T47D (cell line): ENCODE measurements at places on chromosomes 12 and 14.

GRCh38 chr12:77377116-77377515 is 311.7 kb upstream of the E2F7 start:
- DNase-seq: no peak

GRCh38 chr14:53378142-53378541 is 225.0 kb upstream of the DDHD1 start:
- DNase-seq: no peak

- DNase-seq: no peak
Measured at GRCh38 chr12:13154831-13155230, 41.7 kb upstream of the EMP1 start.

- peak; percentile 58 for DNase-seq
Measured at GRCh38 chr12:24596768-24597388, 352.0 kb downstream of the BCAT1 start.

- no peak for DNase-seq
Measured at GRCh38 chr14:53814392-53814791, 142.2 kb downstream of the BMP4 start.

DNA sequence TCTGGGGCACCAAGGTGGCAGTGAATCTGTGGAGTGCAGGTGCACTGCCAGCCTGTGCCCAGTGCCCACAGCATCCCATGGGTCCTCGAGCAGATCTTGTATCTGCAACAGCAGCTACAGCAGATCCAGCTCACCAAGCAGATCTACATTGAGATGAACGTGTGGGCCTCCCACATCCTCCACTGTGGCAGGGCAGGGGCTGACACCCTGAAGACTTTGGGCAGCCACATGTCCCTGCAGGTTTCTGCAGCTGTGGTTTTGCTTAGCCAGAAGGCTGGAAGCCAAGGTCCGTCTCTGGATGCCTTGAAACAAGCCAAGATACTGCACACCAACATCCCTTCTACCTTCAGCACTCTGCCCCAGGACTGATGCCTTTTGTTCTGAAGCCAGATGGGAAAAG is 338.8 kb upstream of the OR4E1 start:
- no peak for DNase-seq

- no peak for DNase-seq
Measured at GRCh38 chr12:101714877-101715444, 17.5 kb downstream of the CHPT1 start.

DNA sequence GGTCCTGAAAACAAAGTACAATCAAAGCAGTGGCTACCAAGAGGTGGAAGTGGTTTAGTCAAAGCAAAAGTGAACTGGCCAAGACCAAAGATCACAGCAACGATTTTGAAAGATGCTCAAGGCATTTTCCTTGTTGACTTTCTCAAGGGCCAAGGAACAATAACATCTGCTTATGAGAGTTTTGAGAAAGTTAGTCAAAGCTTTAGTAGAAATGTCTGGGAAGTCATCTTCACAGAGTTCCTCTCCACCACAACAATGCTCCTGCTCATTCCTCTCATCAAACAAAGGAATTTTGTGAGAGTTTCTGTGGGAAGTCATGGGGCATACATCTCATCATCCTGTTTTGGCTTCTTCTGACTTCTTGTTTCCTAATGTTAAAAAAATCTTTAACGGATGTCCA is 80.1 kb downstream of the PLEKHA5 start:
- no peak for DNase-seq

GRCh38 chr14:95292660-95293425 is 26.9 kb downstream of the CLMN start:
- no peak for DNase-seq

GRCh38 chr12:119060847-119061796 is 79.8 kb downstream of the SRRM4 start:
- DNase-seq: peak; percentile 84

DNA sequence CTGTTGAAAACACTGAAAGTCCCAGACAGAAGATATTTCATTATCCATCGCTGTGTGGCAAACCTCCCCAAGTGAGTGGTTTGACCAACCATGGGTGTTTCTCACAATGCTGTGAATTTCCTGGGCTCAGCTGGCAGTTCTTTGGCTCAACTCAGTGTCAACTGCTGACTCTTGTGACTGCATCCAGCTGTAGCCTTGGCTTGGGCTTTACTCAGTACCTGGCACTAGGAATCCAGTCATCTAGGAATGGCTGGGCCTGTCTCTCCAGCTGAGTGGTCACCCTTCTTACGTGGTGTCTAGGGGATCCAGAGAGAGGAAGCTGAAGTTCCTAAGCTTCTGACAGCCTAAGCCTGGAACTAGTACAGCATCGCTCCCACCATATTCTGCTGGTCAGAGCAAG is 80.7 kb upstream of the PSMC1 start:
- DNase-seq: no peak

DNA sequence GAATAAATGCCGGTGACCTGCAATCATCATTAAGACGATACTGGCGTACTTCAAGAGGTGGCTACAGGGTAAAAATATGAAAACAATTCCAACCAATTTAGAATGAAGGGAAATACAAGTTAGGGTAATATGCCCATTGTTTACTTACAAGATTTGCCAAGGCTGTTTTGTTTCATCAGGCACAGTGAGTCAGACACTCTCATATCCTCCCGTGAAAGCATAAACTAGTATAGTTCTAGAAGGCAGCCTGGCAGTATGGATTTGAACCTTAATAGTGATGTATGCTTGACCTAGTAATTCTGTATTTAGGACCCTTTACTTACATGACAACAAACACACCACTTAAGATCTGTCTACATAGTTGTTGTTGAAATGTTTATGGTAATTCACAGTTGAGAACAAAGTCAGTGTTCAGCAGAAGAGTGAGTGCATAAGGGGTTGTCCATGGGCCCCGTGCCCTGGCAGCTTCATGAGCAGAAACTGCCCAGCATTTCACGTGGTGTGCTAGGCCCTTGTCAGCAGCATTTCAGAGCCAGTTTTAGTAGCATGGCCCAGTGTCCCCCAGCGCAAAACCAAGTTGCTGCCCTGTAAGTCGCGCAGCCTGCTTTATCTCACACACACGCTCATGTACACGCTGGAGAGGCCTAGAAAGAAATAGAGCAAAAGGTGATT is 80.8 kb downstream of the EP400 start:
- DNase-seq: no peak

DNA sequence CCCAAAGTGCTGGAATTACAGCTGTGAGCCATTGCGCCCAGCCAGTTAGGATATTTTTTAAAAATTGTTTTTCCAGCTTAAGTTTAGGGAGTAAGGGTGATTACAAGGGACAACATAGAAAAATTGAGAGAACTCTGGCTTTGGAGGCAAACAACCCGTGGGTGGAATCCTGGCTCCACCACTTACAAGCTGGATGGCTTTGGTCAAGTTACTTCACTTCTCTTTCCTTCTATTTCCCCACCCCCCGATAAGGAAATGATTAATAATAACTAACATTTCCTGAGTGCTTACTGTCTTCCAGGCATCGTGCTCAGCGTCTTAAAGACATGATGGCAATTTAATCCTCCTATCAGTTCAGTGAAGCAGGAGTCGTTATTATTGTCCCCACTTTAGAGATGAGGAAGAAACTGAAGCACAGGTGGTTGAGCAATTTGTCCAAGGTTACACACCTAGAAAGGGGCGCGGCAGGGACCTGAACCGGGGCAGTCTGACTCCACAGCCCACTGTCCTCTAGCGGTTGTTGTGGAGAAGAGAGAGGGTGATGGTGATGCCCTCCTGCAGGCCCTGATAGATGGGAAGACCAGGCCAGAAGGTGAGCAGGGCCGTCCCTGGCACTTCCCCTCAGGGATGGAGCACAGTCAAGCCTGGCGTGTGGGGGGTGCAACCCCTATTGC is 16.7 kb upstream of the FAIM2 start:
- no peak for DNase-seq

GRCh38 chr12:95836185-95836609 is 22.6 kb upstream of the SNRPF start:
- no peak for DNase-seq

GRCh38 chr14:51201890-51202289 is 38.2 kb upstream of the TMX1 start:
- no peak for DNase-seq

DNA sequence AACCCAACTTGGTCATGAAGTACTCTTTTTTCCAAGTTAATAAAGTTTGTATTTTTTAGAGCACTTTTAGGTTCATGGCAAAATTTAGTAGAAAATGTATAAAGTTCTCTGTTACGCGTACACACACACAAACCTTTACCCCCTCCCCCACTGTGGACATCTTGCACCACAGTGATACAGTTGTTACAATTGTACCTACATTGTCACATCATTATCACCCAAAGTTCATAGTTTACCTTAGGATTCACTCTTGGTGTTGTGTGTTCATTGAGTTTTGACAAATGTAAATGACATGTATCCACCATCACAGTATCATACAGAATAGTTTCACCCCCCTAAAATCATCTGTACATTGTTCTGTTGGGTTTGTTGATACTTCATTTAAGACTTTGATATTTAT is 23.9 kb downstream of the PLEKHA5 start:
- DNase-seq: no peak
